ENCODE measurements at places on chromosomes 7 and 10.

DNA sequence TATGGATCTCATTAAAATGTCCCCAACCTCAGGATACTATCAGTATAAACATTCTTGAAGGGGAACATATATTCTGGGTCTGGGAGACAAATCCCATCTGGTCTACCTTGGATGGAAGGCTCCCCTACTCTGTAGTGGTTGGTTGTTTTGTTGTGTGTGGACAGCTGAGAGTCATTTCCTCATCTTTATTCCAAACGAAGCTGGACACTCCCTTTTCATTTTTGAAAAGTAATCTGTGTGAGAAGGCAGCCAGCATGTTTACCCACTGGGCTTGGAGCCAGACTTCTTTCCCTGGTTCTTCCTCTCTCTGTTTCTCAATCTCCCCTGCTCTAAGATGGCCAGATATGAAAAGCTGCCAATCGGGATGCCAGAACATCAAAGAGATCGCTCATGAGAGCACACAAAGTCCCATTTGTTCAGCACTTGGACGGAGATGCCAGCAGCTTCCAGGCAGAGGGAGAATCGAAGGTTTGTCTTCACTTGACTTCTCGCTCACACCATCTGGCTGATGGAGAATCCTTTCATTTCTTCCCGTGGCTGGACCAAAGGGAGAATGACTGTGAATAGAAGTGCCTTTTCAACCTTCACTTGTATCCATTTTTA lies 108.1 kb upstream of the AGR3 start:
- DNase-seq = no peak

DNA sequence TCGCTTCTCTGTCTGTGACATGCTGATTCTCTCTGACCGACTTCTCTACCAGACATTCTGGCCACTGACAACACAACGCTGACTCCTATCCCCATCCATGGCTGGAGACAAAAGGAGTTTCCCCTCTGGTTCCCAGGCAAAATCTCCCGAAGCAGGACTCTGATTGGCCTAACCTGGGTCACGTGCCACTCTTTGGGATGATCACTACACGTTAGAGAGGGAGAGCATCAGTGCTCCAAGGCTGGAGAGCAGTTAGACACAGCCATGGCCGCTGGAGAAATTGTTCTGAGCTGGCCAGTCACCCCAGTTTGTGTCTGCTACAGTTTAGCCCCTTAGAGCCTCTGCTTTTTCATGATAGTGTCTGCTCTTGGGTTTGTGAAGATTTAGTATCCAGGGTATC lies 38.9 kb downstream of the ADAMTS14 start:
- no peak for DNase-seq

DNA sequence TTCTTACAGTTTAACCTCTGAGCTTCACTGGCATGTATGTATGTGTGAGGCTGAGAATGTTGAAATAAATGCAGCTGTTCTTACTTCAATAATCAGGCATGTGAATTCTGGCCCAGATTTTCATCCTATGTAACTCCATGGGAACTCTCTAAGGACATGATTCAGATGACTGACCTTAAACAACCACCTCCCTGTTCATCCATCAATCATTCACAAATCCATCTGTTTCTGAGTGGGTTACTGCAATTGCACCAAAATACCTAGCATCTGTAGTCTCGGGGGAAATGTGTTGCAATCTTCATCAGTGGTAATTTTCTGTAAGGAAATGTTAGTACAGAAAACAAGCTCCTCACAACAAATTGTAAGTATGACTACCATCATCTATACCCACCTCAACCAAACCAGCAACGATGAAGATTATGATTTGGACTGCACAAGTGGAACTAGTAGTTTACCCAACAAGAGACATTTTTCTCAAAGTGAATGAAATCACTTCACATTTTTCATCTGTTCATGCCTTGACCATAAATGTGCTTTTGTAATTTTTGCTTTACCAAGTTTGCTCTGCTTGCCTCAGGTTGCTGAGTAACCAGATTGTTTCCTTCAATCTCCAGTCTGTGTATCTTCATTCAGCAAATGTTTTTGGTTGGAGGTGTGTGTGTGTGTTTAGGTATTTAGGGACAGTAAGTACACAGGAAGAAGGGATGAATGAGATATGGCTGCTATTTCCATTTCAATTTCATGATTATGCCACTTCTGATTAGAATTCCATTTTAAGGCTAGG lies 65.7 kb upstream of the FZD8 start:
- DNase-seq = no peak

DNA sequence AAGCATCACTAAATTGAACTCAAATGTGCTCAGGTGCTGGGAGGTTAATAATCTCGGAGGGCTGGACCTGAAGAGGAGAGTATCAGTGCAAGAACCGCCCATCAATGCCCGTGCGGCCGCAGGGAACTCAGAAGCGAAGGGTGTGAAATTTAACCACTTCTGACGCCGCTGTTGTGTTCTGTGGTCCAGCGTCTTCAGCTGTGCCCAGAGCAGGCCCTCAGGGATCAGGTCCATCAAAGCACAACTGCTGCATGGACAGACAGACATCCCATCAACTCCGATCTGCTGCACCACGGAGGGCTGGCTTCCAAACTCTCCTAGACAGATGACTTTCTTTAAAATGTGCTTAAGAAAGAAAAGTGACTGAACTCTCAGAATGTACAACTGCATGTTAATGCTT lies 144.9 kb upstream of the TCERG1L start:
- no peak for DNase-seq

- no peak for DNase-seq
Observed at GRCh38 chr7:66211429-66211828, 6.3 kb downstream of the TPST1 start.

- DNase-seq = no peak
Observed at GRCh38 chr7:44244282-44244681, 43.5 kb downstream of the YKT6 start.

DNA sequence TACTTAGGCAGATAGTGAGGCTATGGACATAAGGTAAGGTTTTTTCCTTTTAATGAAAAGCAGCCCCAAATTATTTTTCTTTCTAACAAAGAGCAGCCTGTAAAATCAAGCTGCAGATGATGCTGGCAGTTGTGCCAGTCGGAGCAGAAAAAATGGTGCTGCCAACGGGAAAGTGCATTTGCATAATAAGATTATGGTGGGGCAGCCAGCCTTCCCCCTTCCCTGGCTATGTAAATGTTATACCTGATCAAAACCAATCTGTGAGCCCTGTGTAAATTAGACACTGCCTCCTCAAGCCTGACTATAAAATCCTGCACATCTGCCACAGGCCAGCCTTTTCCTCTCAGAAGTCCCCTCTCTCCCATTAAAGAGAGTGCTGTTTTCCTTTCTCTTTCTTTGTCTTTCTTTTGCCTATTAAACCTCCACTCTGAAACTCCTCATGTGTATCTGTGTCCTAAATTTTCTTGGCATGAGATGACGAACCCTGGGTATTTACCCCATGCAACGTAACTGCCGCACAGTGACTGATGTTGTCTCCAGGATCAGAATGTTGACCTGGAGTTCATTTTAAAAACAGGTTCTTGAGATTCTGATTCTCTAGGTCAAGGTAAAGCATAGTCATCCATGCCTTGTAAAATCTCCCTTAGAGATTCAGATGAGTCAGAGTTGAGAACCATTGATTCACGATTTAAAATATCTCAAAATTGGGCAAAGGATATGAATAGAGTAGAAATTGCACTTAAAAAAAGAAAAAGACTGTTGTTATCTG lies 167.3 kb upstream of the C1GALT1 start:
- DNase-seq = no peak

DNA sequence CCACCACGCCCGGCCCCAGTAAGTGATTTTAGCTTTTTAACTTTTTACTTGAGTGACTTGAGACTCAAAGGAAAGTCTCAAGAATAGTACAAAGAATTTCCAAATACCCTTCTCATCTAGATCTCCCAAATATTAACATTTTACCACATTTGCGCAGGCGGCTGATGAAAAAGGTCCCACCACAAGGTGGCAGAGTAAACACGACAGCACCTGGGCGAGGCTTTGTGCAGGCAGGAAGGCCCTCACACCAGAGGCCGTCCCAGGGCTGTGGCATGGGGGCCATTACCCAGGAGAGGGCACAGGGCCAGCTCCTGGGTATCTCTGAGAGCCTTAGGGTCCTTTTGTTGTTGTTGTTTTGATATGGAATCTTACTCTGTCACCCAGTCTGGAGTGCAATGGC lies 50.0 kb upstream of the WIPI2 start:
- no peak for DNase-seq

- DNase-seq = no peak
Observed at GRCh38 chr7:29337546-29338116, 143.1 kb downstream of the CHN2 start.

DNA sequence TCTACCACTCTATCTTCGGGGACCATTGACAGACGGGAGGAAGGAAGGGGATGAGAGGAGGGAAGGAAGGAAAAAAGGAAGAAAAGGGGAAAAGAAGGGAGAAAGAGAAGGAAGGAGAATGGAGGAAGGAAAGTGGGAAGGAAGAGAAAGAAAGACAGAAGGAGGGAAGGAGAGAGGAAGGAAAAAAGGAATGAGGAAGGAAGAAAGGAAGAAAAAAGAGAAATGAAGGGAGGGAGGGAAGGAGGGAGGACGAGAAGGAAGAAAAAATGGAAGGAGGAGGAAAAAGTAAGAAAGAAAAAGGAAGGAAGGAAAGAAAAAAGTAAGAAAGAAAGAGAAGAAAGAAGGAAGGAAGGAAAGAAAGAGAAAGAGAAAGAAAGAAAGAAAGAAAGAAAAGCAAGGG lies 128.9 kb downstream of the ADARB2 start:
- no peak for DNase-seq

GRCh38 chr10:3992382-3993178 lies 207.6 kb upstream of the KLF6 start:
- no peak for DNase-seq

DNA sequence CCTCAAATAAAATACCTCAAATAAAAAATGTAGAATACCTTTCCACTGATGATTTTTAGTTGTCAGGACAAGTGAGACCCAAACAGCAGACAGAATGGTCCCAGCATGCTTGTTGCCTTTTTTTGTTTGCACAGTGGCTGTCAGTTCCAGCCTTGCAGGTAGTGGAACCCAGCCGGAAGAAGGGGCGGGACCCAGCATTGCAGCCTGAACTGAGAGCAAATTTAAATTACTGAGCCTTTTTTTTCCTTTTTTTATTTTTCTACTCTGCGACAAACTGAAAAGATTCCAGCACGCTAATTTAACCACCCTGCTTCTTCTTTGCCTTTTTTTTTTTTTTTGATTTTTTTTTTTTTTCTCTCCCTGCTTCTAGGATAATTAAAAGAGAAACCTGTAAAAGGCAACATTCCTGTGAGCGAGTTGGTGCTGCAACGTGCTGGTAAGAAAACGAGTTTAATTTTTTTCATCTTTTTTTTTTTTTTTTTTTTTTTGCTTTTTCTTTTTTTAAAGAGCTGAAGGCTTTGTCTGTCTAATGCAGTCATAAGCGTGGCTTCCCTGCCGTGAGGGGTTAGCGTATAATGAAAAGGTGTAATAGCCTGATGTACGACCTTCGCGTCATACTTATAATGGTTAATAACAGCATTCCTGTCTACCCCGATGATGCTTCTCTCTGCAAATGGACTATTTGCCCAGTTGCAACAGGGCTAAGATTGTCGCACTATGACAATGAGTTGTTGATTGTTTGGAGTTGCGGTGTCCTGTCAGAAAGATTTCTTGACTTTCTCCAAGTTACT lies 555.3 kb upstream of the CELF2 start:
- DNase-seq = peak; percentile 10

DNA sequence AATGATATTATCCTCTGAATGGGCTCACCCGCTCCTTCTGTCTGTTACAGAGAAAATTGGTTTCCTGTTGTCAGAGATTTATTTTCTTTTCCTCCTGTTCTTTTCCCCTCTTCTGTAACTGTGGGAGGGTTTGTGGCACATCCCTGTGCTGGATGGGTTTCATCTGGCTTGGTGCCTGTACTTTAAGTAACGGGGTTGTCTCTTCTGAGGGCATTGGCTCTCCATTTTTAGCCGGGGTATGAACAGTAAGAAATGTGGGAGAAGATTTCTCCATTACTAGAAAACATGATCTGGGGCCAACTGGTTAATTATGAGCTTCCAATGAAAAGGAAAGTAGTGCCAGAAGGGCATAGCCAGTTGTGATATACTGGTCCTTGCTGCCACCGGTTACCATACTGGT lies 142.6 kb downstream of the SND1 start:
- DNase-seq = no peak

- peak; percentile 47 for DNase-seq
Observed at GRCh38 chr7:100190048-100190711, 12.5 kb downstream of the STAG3 start.

Measured in NCI-H2227 treated with DMSO at 0.1 percent for 48 hours (cell line).